Uterus (tissue), 4 donors: ENCODE measurements at places on chromosomes 2 and 18. TPM values are rescaled to one million over a fixed set of nuclear protein-coding genes. Genes with fewer than 3 reads are reported as not detected.

- no peaks in the 10 kb centered on the region for H3K27me3 ChIP-seq
- no peaks in the 10 kb centered on the region for H3K36me3 ChIP-seq
- no peak overlapping the region for H3K27ac ChIP-seq
- no peak for DNase-seq
These were observed 124.8 kb upstream of the NDUFV2 start for GRCh38 chr18:8977701-8978100.

The UGT1A9 gene
- total RNA-seq: not detected

GRCh38 chr18:32684940-32685339 is 87.9 kb downstream of the KLHL14 start:
- no peaks in the 10 kb centered on the region for H3K36me3 ChIP-seq
- no peak overlapping the region for H3K27ac ChIP-seq
- H3K27me3 ChIP-seq: no peaks in the 10 kb centered on the region

DNA sequence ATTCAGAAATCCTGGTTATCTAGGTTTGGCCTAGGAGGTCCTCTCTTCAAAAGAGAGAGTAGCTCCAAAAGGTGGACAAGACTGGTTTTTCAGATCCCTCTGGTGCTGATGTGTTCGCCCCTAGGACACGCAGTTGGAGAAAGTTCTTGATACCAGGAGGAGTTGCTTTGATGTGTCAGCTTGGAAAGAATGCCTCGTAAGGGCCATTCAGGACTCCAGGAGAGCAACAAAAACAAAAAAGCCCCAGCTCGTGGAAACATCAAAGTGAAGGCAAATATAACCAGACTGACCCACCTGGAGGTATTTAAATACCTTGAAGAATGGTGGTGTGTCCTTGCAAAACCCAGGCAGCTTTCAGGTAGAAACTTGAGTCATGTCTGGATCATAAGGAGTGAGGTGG is 12.5 kb upstream of the LBH start:
- H3K36me3 ChIP-seq: no peaks in the 10 kb centered on the region
- H3K4me3 ChIP-seq: no peak overlapping the region
- no peak overlapping the region for H3K27ac ChIP-seq
- no peak for DNase-seq
- no peaks in the 10 kb centered on the region for H3K4me1 ChIP-seq
- H3K27me3 ChIP-seq: no peaks in the 10 kb centered on the region

The C18orf54 gene
- total RNA-seq: 3.1 TPM

The ID2 gene
- total RNA-seq: 36.9 TPM

The TDRD15 gene
- total RNA-seq: 0.28 TPM

The UNC50 gene
- total RNA-seq: 46.0 TPM

DNA sequence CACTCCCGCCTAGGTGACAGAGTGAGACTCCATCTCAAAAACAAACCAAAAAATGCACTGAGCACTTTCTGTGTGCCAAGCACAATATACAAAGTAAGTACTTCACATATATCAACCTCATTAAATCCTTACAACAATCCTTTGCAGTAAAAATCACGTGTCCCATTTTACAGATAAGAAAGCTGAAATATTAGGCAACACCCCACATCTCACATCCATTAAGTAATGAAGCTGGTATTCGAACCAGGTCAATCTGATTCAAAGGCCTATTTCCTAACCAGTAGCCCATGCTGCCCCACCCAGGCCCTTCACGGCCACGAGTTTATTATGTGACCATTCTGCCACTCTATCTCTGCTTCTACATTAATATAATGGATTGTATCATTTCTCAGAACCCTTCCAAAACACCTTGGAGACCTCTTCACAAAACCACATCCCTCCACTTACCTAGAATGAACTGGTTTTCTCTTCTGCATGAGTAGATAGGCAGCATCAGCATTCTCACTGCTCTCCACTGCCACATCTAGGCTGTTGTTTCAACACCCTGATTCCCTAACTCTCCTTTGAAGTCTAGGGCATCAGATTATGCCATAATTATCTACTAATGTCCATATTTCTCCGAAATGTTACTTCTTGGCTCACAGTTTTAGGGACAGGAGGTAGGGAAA is 3.1 kb upstream of the EXOC6B start:
- no peaks in the 10 kb centered on the region for H3K4me1 ChIP-seq
- no peak overlapping the region for H3K4me3 ChIP-seq
- H3K36me3 ChIP-seq: no peaks in the 10 kb centered on the region

- DNase-seq: no peak
- no peaks in the 10 kb centered on the region for H3K4me1 ChIP-seq
- no peaks in the 10 kb centered on the region for H3K27me3 ChIP-seq
- no peak overlapping the region for H3K27ac ChIP-seq
These were observed 31.7 kb downstream of the NGEF start for GRCh38 chr2:232981356-232981755.

- no peak overlapping the region for H3K27ac ChIP-seq
- no peaks in the 10 kb centered on the region for H3K27me3 ChIP-seq
- no peaks in the 10 kb centered on the region for H3K36me3 ChIP-seq
- no peaks in the 10 kb centered on the region for H3K4me1 ChIP-seq
- no peak overlapping the region for H3K4me3 ChIP-seq
- no peak for DNase-seq
These were observed 7.1 kb upstream of the CEP68 start for GRCh38 chr2:65049010-65049639.

DNA sequence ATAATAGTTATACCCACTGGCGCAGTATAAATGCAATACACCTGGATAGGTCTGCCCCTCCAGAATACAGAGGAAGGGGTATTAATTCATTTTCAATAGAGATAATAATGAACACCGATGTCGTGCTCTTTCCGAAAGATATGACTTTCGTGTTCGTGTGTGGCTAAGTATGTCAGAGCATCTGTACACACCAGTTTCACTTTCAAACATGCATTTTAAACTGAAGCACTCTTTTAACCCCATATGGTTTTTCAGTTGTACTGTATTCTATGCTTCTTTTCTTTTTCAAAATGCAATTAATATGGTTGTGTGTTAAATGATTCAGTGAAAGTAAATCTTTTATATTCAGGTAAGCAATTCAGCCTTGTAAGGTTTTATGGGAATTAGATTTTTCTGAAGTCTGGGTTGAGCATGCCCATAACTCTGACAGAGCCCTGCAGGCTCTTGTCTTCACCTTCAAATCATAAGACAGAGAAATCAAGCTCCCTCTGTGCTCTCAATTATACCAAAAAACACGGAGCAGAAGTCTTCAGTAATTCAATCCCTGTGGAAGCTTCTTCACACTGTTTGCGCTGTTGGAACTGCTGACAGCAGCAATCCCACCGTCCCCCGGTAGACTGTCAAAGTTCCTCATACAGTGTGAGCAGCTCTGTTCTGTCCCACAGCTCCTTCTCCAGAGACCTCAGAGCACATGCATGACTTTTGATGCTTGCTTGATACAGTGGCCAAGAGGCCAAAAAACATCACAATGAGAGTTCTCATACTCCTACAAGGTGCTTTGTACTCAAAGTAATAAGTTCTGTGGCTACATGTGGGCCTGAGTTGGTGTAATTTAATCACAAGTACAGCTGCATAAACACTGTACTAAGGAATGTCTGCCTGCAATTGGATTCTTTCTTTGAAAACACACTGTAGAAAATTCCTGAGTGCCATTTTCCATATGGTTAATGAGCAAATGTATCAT is 186.8 kb downstream of the ZNF521 start:
- H3K36me3 ChIP-seq: no peaks in the 10 kb centered on the region
- no peak for DNase-seq
- no peaks in the 10 kb centered on the region for H3K27me3 ChIP-seq
- H3K27ac ChIP-seq: peak overlapping the region; percentile 46

GRCh38 chr2:127080226-127080937 is 26.6 kb downstream of the BIN1 start:
- peak overlapping the region; percentile 89 for H3K27ac ChIP-seq
- H3K4me1 ChIP-seq: peaks cover 11% of the 10 kb centered on the region
- no peak overlapping the region for H3K4me3 ChIP-seq
- H3K36me3 ChIP-seq: no peaks in the 10 kb centered on the region
- no peak for DNase-seq

DNA sequence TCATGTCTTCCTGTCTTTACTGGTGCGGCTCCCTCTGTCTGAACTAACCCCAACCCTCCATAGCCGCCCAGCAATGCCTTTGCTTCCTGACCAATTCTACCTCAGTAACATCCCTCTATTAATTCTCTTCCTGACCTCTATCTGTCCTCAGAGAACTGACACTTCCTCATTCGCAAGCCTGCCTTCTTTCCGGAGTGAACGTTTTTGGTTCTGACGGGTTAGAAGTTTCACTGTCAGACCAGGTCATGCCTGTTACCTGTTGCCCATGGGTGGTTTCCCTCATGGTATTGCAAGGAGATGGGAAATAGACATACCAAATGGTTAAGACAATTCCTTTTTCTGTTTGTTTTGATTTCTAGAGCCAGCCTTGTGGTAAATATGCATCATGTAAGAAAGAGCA is 453.4 kb upstream of the SLC14A2 start:
- no peaks in the 10 kb centered on the region for H3K4me1 ChIP-seq
- H3K36me3 ChIP-seq: no peaks in the 10 kb centered on the region
- H3K27ac ChIP-seq: no peak overlapping the region
- H3K27me3 ChIP-seq: no peaks in the 10 kb centered on the region

- H3K4me3 ChIP-seq: no peak overlapping the region
- H3K4me1 ChIP-seq: no peaks in the 10 kb centered on the region
- no peaks in the 10 kb centered on the region for H3K36me3 ChIP-seq
- H3K27me3 ChIP-seq: no peaks in the 10 kb centered on the region
- no peak for DNase-seq
- no peak overlapping the region for H3K27ac ChIP-seq
These were observed 175.9 kb upstream of the NXPH2 start for GRCh38 chr2:138956116-138956515.

The SLC9A4 gene
- total RNA-seq: not detected

GRCh38 chr2:174874085-174874484 is 109.8 kb upstream of the CHRNA1 start:
- no peaks in the 10 kb centered on the region for H3K4me1 ChIP-seq
- no peaks in the 10 kb centered on the region for H3K27me3 ChIP-seq
- no peaks in the 10 kb centered on the region for H3K36me3 ChIP-seq
- no peak overlapping the region for H3K4me3 ChIP-seq
- DNase-seq: no peak

DNA sequence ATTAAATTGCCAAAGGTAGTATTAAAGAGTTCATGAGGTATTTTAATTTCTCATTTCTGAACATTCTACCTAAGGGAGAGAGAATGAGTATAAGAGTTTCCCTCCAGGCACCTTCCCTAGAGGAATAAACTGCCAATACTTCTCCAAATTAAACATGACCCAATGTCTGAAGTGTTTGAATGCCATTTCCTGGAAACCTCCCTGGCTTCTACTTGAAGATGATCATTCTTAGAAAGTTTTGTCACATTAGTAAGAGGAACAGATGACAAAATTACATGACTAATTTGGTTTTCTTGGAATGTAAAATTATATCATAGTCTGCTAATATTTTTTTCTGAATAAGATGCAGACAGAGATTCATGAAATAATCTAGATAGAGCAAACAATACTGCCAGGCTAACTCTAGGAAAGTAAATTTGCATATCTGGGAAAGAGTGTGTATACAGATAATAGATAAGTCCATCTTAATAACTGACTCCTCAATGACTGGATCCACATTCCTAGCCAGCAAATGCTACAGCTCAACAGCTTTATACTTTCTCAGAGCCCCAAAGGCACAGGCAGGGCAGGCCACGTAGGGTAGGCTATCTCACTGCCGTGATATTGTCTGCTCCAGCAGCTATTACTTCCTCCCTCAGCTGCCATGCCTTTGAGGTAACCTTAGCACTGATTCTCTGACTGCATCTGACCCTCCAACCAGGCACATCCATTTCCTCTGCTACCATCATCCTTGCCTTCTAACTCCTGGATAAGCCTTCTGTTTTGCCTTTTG is 630.8 kb upstream of the PIK3C3 start:
- H3K4me3 ChIP-seq: no peak overlapping the region
- no peaks in the 10 kb centered on the region for H3K27me3 ChIP-seq
- no peak overlapping the region for H3K27ac ChIP-seq
- no peaks in the 10 kb centered on the region for H3K36me3 ChIP-seq
- DNase-seq: no peak

- no peak overlapping the region for H3K27ac ChIP-seq
- no peak overlapping the region for H3K4me3 ChIP-seq
- no peaks in the 10 kb centered on the region for H3K36me3 ChIP-seq
- no peaks in the 10 kb centered on the region for H3K4me1 ChIP-seq
These were observed 60.4 kb upstream of the NABP1 start for GRCh38 chr2:191617575-191617974.

The AQP4 gene
- total RNA-seq: not detected

DNA sequence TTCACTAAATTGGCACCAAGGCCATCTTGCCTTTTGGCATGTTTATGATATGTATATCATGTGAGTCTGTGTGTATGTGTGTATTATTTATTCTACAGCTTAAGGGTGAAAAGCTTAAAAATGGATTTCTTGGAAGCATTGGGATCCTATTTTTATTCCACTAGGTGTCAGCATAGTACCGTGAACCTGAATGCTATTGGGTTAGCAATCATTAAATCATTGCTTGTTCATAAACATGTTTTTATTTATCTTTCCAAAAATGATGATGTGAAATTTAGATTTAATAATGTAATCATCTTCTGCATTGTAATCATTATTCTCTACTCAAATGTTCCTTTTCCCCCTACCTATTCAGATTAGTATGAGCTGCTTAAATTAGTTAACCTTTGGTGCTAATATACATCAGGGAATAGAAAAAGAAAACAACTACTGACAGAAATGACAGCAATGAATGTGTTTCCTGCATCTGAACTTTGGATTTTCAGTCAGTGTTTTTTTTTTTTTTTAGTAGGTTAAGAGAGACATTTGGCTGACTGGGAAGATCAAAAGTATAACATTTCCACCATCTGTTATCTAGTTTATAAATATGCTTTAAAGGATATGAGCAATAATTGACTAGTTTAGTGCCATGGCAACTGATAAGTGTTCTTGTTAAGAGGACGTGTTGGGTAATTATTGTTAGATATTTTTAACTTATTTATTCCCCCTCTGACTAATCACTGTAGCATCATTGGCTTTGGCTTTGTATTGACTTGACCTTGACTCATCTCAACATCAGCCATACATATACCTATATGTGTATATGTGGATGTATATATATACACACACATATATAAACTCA is 14.1 kb upstream of the ZSWIM2 start:
- no peak overlapping the region for H3K27ac ChIP-seq
- no peaks in the 10 kb centered on the region for H3K4me1 ChIP-seq
- H3K4me3 ChIP-seq: no peak overlapping the region
- peaks cover 5% of the 10 kb centered on the region for H3K27me3 ChIP-seq
- H3K36me3 ChIP-seq: no peaks in the 10 kb centered on the region
- DNase-seq: no peak

GRCh38 chr2:170436077-170436943 is 258.4 kb downstream of the MYO3B start:
- no peaks in the 10 kb centered on the region for H3K4me1 ChIP-seq
- no peak overlapping the region for H3K27ac ChIP-seq
- no peak for DNase-seq

The TLX2 gene
- not detected for total RNA-seq

- no peaks in the 10 kb centered on the region for H3K27me3 ChIP-seq
- H3K27ac ChIP-seq: no peak overlapping the region
- DNase-seq: peak; percentile 26
- H3K4me1 ChIP-seq: no peaks in the 10 kb centered on the region
- H3K4me3 ChIP-seq: no peak overlapping the region
- no peaks in the 10 kb centered on the region for H3K36me3 ChIP-seq
These were observed 69.6 kb downstream of the EML4 start for GRCh38 chr2:42238644-42239288.
